ENCODE measurements at places on chromosomes 3 and 15.

DNA sequence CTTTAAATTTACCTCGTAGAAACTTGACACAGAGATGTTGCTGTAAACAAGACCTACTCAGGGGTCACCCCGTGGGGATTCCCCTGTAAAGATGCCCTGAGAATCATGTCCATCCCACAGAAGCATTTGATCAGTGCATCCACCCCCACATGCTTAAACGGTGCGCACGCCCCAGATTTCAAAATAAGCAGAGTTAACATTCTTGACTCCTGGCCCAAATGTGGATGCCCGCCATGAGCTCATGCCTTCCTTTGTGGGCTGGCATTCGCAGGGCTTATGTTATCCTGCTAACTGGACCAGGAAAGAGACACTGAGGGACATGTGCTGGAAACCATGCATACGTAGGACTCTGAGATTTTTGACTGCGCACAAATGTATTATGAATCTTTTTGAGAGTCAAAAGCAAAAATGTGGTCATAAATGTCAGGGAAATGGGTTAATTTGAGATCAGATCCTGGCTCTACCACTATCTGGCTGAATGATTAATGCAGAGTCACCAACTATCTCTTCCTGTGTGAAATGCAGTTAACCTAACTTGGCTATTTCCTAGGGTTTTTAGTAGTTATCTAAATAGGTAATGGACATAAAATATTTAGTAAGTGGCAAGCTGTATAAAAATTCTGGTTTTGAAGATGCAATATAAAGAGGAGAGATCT lies 9.1 kb upstream of the TP63 start:
- no peak for DNase-seq

DNA sequence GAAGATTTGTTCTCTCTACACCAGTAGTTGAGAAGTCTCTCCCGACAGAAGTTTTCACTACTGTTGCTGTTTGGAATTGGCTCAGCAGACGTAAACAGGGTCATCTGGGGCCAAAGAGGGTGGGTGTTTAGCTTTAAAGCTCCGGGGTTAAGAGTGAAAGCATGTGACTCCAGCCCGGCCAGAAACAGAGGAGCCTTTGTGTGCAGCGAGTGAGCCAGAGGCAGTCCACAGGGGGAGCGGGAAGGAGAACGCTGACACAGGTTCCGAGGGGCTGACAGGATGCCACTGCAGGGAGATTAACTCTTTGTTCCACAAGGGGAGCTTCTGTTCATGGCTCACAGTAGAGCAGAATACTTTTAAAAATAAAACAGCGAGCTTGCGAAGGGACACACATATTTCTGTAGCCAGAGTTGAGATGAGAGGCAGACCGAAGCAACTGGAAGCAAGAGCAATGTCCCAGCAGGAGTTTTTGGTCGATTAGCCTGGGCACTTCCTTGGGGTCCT lies 26.9 kb downstream of the BMF start:
- DNase-seq = peak; percentile 84

DNA sequence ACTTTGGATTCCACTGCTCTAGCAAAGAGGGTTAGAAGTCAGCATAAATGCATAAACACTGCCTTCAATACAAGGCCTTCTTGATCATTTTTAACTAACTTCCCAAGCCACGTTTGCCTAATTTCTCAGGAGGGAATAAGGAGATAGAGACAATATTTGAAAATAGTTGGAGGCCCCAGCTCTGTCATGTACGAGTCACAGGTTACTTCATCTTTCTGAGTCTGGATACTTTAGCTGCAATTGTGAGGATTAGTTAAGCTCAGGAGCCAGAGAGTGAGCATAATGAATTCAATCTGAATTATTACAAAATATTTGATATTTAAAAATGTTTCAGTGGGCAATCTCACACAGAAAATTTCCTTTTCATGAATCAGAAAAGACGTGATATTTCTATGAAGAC lies 298.9 kb downstream of the SHOX2 start:
- DNase-seq = no peak

DNA sequence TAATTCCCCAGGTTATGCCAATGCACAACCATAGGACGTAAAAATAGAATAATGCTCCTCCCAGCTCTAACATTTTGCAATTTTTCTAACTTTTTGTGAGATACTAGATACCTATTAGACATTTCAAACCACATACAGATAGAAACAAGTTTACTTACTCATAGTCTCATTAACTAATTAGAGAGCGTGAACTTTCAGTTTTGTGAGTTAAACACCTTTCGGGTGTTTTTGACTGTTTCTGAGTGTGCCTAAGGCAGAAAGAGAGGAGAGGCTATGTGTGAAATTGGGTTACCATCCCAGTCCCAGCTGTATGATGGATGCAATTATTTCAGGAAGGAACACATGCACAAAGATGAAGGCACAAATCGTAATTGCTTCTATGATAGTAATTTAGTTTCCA lies 300.4 kb upstream of the POU1F1 start:
- DNase-seq = no peak

- DNase-seq = no peak
These were observed 148.6 kb downstream of the SUCNR1 start for GRCh38 chr3:152021951-152022461.

- no peak for DNase-seq
These were observed 400.9 kb upstream of the MCTP2 start for GRCh38 chr15:93830221-93831080.

- DNase-seq = no peak
These were observed 25.1 kb downstream of the VPS39 start for GRCh38 chr15:42182961-42183360.

DNA sequence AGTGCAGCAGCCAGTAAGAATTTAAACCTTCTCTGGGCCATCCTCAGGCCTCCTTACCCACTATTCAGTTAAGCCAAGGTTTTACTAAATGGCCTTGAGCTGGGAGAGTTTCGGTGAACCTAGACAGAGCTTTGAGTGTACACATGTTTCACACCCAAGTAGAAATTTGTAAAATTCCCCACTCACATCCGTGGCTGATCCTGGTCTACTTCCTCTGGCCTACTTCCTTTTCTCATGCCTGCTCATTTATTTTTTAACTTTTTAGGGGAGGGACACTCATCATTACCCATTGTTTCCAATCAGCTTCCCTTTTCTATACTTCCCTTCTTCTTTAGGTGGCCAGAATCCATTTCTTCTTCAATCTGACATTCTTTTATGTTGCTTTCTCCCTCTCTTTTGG lies 7.6 kb downstream of the CX3CR1 start:
- DNase-seq = no peak

DNA sequence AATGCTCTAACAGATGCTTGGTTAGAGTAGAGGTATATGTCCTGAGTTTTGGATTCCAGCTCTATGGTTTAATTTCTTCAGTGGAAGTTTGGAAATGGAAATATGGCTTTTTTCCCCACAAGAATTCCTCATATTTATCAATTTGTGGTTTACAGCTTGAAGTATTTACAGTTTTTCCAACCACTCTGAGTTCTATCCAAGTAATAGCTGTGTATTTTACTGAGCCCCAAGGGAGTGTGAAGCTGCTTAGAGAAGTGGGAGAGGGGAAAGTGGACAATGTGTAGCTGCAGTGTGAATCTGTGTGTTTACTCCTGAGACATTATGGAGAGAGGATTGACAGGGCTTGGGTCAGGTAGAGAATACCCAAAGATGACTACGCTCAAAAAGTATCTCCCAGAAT lies 54.5 kb downstream of the NEK11 start:
- no peak for DNase-seq

DNA sequence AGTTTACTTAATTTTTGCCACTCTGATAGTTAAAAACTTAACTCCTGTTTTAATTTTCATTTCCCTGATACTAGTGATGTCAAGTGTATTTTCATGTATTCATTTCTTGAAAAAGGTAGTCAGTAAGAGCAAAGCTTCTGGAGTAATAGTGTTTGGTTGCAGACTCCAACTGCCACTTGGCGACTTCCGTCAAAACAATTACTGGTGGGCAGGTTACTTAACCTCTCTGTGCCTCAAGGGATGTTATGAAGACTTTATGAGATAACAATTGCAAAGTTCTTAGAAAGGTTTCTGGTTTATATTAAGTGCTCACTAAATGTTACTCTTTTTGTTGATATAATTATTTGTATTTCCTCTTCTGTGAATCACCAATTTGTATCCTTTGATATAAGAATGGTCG lies 129.7 kb downstream of the NFKBIZ start:
- DNase-seq = no peak

DNA sequence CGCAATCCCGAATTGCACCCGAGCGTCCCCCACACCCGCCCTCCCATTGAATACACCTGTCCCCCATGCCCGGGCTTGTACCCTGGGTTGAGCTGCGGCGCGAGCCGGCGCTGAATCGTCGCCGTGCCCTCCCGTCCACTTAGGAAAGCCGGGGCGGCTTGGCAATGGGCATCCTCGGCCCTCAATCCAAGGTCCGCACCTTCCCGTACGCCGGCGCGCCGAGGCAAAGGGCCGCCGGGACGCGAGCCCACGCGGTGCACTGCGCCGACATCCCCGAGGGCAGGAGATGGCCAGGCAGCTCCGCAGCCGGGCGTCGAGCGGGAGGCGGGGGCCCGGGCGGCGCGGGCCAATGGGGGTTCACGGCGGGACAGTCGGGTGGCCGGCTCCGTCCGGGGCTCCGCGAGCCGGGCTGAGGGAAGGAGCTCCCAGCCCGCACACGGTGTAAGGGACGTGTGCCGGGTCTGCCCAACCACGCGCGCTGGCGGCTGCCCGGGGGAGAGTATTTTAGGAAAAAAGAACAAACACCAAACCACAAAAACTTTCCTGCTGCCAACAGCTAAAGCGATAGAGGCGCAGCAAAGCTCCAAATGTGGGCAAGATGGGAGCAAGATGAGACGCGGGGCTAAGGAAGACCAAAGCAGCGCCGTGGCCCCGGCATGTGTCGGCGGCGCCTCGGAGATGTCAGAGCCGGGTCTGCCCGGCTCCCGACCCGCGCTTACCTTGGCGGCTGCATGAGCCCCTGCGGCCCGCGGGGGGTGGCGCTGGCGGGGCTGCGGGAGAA lies 621 bp downstream of the RGMA start:
- DNase-seq = no peak

GRCh38 chr15:26087881-26088280 lies 224.8 kb upstream of the ATP10A start:
- DNase-seq = no peak

GRCh38 chr3:168139947-168140346 lies 44.2 kb upstream of the GOLIM4 start:
- no peak for DNase-seq

GRCh38 chr3:120678331-120678947 lies 3.6 kb downstream of the HGD start:
- peak; percentile 54 for DNase-seq

DNA sequence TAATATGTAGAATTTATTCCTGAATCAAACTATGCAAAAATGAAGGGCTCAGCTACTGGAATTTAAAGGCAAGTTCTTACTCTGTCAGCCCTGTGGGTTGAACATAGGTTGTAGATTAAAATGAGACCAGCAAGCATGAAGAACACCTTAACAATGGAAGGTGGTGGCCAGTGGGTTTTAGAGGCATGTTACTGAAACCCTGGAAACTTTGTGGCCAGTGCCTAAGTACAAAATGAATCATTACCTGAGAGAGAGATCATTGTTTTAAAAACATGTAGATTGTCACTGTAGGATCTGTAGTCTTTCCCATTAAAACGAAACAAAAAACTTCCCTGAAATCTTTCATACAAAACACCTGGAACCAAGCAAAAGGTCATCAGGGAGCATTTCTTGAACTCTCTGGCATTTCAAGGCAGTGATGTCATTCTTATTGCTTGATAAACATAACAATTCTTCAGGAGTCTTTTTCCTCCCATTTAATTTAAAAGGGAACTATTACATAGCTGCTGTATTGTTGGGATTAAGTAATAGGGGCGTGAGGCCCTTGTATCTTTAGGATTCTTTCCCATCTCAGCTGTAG lies 51.8 kb downstream of the TMEM108 start:
- no peak for DNase-seq

GRCh38 chr3:30498587-30498967 lies 107.8 kb upstream of the TGFBR2 start:
- no peak for DNase-seq

- DNase-seq = no peak
These were observed 894 bp upstream of the ANKRD63 start for GRCh38 chr15:40283615-40284300.

GRCh38 chr3:188286087-188286513 lies 132.1 kb downstream of the LPP start:
- DNase-seq = no peak

DNA sequence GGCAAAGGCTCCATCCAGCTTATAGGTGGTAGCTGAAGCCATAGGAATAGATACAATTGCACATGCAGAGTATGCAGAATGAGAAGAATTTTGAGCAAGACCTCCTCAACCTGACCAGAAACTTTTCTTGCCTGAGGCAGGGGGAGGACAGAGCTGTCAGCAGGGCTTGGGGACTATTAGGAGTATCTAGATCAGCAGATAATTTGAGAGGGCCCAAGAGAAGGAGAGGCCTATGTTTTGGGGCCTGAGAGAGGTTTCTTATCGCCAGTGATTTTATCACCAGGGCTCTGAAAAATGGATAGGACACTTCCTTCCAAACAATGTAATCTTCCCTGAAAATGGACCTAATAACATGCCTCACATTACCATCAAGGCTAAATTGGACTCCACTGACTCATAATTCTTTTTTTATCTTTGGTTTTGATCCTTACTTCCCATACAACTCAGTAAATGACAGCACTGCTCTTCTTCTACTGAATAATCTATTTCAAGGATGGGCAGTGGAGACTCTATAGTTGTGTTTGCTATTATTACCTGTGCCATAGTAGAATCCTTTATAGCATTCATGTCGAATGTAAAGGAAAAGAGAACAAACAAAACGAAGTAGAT lies 15.8 kb upstream of the RAMAC start:
- DNase-seq = no peak

DNA sequence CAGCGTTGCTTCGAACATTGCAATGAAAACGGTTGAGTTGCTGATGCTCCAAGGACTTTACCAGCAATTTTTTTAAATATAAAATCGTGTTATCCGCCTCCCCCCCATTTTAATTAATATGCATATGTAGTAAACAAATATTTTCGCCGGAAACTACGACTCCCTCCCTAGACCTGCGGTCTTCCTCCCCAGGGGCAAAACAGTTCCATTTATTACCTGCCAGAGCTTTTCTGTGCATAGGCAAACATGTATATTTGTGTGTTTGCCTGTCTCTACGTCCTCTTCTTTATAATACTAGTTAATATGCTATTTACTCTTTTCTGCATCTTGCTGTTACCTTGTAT lies 593 bp upstream of the RSL24D1 start:
- no peak for DNase-seq

DNA sequence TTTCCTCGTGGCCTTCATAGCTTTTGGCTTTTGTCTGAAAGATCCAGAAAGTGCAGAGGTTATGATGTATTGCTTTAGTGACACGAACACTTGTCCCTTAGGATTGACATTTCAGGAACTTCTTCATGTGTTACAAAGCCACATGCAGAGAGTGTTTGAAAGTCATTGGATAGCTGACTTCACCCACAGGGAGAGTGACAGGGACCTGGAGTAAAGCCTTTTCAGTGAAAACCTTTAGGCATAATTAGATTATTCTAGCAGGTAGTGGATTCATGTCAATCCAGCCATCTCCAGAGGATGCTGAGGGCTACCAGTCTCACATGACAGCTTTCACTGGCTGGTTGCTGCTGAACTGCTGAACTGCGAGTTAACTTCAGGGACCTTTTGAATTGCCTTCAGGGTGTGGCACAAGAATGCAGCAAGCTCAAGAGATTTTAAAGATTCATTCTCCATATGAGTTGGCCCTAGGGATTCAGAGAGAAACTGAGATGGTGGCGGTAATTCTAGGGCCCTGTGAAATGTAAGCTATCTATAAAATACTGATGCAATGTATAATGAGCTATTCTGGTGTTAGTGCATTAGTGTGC lies 267.0 kb upstream of the GOLIM4 start:
- DNase-seq = no peak

Data from C1 segment of cervical spinal cord (tissue), 14 donors.